ENCODE measurements at places on chromosomes 4 and X.

DNA sequence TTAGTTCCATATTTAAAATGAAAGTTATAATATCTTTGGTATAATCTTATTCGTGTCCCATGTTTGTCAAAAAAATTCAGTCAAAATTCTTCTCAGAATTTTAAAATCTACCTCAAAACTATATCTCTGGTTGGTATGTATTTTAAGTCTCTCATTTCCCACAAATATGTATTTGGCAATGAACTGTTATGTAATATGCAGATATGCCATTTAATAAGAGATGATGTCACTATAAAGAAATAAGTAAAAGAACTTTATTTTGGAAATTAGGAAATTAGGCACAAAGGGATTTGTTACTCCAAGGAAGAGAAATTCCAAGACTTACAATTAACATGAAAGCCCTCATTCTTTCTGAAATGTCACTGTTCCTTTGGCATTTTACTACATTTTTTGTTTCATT is 15.3 kb downstream of the SNCA start:
- DNase-seq, result no peak

- no peak for DNase-seq
Measured at GRCh38 chr4:95508421-95508820, 40.4 kb downstream of the UNC5C start.

- no peak for DNase-seq
Measured at GRCh38 chrX:95057341-95057740, 1383.3 kb downstream of the FAM133A start.

GRCh38 chr4:17098996-17099395 is 200.6 kb upstream of the LDB2 start:
- DNase-seq, result no peak
